Myocyte (in vitro differentiated cells): ENCODE measurements at places on chromosomes 16 and 17.

DNA sequence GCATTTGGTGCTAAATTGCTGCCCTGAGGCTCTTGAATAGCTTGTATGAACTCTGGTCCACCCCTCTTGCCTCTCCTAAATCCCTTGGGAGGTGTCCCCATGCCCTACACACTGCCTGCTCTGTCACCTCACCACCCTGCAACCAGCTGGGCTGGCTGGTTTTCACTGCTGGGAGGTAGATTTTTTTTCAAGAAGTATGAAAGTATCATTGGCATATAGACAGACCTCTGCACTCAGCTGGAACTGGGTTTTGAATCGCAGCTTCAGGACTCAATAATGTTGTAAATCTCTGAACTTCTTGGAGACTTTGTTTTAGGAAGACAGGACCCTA, 184.9 kb downstream of the MSI2 start:
- no peak for DNase-seq

DNA sequence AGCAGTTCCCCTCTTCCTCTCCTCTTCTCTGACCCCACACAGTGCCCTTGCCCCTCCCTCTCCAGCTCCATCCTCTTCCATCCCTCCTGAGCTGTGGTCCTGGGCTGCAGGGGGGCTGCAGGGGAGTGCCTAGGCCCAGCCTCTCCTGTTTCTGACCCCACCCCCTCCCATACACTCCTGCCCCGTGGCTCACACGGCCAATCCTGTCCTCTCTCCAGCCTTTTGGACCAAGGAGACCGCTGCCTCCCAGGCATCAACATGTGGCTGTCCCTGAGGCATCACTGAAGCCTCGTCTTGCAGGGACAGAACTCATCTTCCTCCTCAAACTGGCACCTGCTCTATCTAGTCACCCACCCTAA, 6.7 kb downstream of the CLUH start:
- DNase-seq, result no peak

DNA sequence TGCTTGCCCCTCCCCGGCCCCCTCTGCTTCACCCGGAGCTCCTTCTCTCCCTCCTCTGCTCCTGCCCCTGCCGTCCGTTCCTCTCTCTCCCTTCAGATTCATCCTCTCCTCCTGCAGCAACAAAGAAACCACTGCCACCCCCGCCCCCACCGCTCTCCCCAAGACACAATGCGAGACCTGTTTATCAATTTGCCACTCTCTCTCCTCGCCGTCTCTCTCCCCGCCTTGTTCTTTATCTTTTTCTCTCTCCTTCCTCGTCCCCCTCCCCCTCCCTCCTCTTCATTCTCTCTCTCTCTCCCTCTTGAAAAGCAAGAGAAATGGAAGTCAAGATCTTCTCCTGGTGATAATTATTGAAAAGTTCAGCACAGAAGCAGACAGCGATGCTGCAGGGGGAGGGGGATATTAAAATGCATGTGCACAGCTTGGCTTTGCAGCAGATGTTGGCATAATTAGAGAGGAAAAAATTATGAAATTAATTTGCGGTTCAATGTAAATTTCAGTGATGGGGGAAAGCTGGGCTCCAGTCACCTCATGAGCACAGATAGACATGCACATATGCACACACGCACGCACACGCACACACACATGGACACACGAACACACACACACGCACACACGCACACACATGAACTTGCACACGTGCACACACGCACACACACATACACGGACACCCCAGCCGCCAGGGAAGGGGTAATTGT, 58.1 kb upstream of the CBFA2T3 start:
- DNase-seq, result no peak

DNA sequence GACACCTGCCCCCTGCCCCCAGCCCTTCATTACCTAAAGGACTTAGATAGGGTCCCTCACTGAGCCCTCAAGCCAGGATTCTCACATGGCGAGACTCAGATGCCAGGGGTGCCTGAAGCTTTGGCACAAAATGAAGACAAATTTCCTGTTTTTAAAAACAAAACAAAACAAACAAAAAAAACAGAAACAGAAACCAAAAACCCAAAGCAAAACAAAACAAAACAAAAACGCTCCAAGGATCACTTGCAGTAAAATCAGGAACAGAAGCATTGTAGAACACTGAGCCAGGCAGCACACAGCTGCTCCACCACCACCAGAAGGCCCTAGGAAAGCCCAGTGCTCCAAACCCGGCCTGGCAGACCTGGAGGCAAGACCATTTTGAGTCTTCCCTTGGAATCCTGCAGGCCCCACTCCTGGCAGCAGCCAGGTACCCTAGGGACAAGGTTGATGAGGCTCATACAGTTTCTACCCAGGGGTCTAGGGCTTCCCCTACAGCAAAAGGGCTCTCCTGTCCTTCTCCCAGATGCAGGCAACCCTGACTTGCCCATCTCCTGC, 20.8 kb downstream of the MYO18A start:
- no peak for DNase-seq

- DNase-seq, result no peak
These were observed 46.1 kb downstream of the CHCT1 start for GRCh38 chr17:60468371-60468770.

- peak; percentile 86 for DNase-seq
These were observed 19.3 kb downstream of the ANKFN1 start for GRCh38 chr17:56172517-56172982.

- no peak for DNase-seq
These were observed 210.4 kb upstream of the N4BP1 start for GRCh38 chr16:48820379-48820778.

DNA sequence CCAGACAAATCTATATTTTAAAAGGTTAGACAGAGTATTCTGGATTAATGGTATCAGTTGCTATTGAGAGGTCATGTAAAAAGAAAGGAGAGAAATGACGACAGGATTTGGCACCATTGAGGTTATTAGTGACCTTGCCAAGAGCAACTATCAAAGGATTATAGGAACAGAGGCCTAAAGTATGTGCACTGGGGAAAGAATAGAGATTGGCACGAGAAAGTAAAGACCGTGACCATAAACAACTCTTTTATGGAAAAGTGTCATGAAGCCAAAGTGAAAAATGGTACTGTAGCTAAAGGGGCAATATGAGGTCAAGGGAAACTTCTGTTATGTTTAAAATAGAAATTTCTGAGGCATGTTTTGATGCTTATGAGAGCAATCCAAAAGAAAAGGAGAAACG, 115.2 kb upstream of the KIF2B start:
- no peak for DNase-seq

DNA sequence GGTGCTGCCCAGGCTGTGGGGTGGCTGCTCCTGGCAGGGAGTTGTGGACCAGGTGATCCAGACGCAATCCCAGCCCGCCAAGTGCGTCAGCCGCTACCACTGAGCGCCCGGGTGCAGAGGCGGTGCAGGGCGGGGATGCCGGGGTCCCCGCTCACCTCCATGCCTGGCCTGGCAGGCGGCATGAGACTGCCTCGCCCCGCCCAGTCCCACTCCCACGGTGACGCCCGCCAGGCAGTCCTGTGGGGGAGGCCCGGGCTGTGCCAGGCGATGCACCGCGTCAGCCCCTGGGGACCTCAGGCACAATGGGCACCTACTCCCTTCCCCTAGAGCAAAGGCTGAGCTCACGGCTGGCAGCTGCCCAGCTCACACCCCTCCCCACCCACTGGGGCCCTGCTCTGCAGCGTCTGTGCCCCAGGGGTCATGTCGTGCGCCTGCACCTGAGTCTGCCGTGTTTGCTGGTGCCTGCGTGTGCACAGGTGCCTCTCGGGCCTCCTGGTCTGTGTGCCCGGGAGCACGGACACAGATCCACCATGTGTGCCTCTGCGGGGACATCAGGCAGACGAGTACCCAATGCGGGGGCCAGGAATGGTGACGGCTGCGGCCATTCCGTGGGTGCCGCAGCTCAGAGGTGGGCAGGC, 5.3 kb downstream of the RPUSD1 start:
- DNase-seq, result no peak

DNA sequence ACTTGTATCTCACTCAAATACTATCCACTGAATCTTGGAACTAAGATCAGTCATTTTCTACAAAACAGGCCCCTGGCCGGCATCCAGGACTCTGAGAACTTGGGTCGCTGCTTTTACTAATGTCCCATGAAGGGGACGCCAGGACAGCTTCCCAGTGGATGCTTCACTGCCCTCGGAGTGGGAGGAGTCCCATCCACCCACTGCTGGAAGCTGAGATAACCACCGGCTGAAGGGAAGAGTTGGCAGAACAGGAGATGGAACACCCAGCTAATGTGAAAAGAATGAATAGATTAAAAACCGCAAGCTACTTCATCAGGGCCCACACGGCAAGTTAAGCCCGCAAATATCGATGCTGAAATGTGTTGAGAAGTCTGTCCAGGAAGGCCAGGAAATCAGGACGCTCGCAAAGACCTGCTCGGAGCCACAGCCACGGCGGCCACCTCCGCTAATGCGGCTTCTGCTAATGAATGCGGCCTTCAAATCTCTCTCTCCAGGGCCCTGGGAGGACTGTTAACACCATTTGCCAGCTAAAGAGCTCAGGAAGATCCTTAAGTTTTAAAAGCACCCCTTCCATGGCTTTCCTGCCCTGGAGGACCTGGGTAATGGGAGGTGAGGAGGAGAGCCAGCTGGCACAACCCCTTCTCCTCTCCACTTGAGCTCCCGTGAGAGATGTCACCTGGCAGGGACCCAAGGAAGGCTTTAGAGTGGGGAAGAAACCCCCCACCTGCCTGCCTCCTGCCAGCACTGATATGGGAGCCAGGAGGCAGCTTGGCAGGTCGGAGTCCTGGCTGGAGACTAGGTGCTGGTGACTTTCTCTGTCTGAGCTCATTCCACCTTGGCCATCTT, 226.6 kb upstream of the RPL38 start:
- DNase-seq, result no peak

DNA sequence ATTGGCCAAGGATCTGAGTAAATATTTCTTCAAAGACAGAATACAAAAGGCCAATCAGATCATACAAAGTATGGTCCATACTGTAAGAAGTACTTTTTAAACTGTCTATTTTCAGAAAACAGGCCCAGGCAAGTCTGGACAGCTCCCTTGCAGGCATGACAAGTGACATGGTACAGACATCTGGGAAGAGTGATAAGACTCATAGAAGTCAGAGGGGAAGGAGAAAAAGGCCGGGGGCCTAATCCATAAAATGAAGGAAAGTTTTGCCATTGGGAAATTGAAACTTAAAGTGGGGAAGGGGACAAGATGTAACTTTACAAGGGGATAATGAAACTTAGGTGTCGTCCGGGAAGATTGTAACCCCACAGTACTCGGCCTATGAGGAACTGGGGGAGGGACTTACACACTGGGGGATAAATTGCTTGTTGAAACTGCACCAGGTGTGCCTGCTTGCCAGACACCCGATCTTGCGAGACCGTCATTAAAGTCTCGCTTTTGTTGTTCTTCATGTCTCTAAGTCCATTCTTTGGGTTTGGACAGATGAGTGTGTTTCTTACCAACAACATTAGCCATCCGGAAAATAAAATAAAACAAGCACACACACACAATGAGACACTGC, 684.0 kb downstream of the CDH11 start:
- DNase-seq, result peak; percentile 46

- no peak for DNase-seq
These were observed 92.3 kb upstream of the C17orf78 start for GRCh38 chr17:37283414-37283961.

GRCh38 chr16:3144321-3144983, 9.6 kb downstream of the ZNF213 start:
- peak; percentile 65 for DNase-seq

GRCh38 chr16:80323187-80323807, 217.5 kb upstream of the DYNLRB2 start:
- no peak for DNase-seq

DNA sequence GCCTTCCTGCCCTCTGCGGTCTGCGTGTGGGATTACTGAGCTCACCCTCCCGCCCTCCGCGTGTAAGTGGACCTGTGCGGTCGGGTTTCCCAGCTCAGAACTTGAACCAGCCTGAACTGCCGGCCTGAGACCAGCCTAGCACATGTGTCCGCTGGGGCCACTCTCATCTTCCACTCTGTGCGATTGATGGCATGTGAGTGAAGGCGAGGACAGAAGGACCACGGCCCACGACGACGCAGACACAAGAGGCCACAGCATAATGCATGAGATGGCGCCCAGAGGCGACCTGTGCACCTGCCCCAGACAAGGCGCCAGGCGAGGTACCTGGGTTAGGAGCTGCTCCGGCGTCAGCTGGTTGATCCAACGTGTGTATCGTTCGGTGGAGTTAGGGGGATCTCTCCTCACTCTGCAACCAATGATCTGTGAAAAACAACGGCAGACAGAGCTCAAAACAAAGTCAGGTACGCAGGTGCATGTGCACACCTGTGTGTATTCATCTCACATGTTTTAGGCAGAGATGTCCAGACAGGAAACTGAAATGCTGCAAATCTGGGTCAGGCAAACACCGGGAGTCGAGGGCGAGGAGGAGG, 74.5 kb upstream of the METRNL start:
- no peak for DNase-seq

DNA sequence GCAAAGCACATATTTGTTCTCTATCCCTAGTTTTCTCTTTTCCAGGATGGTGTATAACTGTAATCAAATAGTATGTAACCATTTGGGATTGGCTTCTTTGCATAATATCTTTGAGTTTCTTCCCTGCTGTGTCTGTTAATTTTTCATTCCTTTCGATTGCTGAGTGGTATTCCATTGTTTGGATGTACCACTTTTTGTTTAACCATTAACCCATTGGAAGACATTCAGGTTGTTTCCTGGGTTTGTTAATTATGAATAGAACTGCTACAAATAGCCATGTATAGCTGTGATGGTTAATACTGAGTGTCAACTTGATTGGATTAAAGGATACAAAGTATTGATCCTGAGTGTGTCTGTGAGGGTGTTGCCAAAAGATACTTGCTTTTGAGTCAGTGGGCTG, 4.6 kb upstream of the SLFN13 start:
- DNase-seq, result no peak

DNA sequence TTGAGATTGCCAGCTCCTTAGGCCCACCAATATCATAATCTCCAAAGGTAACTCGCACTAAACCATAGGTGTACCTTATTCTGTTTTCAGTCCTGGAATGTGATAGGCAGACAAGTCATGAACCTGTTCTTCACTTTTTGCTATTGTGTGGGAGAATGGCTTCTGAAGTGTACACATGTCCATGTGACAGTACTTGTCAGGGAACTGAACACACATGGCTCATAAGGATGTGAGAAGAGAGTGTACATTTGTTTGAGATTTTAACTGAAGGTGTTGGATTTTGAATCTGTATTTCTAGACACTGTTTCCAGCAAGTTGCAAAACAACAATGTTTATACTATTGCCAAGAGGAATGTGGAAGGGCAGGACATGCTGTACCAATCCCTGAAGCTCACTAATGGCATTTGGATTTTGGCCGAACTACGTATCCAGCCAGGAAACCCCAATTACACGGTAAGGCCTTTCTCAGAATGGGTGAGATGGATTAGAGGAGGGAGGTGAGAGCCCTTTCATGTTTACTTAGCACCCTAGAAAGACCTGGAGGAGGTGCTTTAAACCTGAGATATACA, 14.5 kb upstream of the RASL10B start:
- DNase-seq, result no peak

- no peak for DNase-seq
These were observed 14.6 kb downstream of the SPNS3 start for GRCh38 chr17:4448197-4448980.

DNA sequence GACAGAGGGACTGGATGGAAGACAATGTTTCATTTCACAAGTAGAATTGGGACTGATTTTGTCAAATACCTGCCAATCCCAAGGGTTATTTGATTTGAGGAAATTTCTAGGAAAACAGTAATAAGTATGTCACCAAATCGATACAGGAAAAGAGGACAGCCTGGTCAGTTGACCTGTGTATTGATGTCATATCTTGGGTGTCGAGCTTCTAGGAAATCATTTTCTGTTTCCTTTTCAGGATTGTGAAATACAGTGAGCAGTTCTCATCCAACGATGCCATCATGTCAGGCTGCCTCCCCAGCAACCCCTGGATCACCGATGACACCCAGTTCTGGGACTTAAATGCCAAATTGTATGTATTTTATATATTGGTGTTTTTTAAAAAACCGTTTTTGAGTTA, 56.1 kb downstream of the RGS9 start:
- DNase-seq, result no peak
